ENCODE measurements at places on chromosomes 3 and 15.

DNA sequence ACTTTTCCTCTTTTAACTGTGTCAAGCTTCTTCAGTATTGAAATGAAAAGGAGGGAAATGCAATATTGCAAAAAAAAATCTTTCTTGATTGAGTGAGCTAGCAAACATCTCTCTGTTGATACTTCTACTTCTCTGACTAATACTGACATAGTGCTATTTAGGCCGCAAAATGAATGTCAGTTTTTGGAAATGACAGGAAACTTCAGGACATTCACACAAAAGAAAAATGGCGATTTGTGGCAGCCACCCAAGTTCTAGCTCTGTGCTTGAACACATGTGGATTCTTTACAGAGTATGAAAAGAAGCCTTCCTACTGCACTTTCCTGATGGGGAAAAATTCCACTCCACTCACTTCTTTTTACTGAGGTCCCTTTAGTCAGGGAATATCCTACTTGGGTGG, 486.8 kb upstream of the ALCAM start:
- DNase-seq: no peak

DNA sequence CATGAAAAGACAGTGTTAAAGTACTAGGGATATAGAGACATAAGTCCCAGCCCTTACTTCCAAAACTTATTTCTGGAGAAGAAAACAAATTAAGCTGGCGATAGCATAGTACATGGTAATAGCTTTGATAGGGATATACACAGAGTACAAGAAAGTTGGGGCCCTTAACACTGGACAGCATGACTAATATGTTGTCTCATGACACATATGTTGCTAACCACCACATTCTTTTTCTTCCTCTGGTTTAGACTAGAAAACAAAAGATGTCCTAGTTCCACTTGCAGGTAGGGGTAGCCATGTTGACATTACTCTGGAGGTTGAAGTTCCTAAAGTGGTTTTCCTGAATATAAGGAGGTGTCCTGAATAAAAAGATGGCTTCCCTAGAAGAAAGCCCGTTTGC, 75.3 kb downstream of the RFX7 start:
- DNase-seq: no peak

DNA sequence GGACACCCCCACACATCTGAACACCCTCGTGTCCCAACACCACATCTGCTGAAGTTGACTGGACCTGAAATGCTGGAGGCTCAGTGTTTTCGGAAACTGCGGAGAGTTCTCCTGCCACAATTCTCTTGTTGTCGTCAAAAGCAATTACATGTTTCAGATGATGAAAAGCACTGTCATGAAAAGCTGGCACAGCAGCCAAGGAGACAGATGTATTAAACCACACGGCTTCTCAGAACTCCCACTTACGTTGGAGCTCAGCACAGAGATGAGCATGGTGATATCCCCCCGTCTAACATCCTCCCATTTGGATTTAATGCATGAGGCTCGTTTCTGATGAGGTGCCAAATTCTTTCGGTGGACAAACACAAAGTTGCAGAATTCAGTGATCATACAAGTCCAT, 180.1 kb downstream of the RORA start:
- DNase-seq: no peak

GRCh38 chr15:59401824-59402569, 29.3 kb upstream of the MYO1E start:
- no peak for DNase-seq

DNA sequence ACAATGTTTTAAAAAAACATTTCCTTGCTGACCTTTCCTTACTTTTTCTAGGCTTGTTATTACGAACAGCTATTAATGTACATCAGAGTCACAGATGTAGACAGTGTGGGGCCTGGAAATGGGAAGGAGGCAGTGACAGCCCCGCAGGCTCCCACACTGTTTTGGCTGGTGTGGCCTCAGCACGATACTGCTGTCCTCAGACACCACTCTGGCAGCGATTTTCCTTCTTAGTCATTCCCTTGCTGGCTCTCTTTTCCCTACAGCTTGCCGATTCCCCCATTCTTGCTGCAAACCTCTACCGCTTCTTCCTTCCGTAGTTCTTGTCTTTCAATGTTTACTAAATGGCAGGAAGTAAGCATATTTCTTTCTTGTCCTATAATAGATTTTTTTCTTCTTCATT, 113.1 kb downstream of the ABI3BP start:
- DNase-seq: no peak

- DNase-seq: no peak
Measured at GRCh38 chr3:188196232-188196990, 42.5 kb downstream of the LPP start.

DNA sequence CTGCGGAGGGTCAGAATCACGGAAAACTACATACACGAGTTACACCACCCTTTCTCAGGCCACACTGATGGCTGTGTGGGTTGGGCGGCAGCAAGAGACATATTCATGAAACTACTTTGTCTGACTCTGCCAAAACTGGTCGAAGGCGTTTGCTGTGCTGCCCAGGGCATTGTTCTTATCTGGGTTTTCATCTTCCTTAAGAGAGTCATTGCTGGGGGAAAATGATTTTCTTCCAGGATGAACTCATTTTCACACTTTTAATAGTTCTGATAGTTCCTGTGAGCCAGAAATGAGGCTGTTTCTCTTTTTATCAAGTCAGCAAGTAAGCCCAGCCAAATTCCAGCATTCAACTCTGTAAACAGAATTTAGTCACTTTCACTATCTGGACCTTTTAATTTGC, 47.6 kb downstream of the TRIM71 start:
- DNase-seq: no peak

DNA sequence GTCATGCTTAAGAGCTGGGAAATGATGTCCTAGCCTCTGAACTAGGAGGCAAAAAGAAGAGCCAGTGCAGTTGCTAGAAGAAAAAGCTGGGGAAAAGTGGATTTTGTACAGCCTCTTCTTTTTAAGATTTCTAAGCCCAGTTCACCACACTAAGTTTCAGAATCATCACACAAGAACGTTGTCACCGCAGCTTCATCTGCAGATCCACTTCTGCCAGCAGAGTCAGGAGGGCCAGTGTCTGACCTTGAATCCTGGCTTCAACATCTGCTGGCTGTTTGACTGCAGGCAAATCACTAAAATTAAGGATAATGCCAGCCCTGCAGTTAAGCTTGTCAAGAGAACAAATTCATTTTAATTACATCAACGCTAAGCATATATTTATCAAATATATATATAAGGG, 36.2 kb downstream of the HDC start:
- DNase-seq: no peak

DNA sequence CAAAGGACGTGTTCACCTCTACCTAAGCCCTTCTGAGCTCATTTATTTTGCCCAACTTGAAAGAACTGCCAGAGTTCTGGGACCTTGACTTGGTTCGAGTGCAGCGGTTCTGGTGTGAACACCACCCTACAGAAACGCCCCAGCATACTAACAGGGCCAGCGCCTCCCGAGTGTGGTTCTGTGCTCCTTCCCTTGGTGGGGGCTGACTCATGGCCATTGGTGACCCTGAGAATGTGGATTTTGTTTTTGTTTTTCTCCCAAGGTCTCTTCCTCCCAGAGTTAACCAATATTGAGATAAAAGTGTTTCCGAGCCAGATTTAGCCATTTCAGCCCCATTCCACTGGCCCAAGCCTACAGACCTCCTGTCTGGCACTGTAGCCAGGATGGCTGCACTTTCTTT, 27.9 kb downstream of the SEMA7A start:
- no peak for DNase-seq

- no peak for DNase-seq
Measured at GRCh38 chr15:84727429-84727828, 11.5 kb upstream of the SEC11A start.

DNA sequence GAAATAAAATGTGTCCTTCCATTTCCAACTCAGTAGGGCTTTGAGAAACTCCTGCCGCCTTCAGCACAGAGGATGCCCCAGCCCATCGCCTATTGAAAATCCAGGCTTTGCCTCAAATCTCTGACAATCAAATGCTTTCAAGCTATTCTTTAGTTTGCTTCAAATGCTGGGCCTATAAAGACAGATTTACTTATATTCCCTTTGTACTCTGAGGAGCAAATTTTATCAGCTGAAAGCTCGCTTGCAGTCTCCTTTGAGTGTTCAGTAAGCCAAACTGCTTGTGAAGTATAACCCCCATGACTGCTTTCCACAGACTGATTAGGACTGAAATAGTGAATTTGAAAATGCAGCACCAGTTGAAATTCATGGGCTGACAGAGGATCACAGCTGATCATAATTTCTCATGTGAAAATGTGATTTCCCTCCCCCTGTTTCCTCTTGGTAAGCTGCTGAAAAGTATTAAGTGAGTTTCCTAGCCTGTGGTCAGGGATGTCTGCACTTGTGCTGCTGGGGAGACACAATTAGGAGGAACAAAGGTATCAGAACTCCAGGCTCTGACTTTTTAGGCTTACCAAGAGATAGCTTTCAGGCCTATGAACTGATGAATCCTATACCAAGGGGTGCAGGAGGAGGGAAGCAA, 563.4 kb upstream of the TGFBR2 start:
- no peak for DNase-seq

DNA sequence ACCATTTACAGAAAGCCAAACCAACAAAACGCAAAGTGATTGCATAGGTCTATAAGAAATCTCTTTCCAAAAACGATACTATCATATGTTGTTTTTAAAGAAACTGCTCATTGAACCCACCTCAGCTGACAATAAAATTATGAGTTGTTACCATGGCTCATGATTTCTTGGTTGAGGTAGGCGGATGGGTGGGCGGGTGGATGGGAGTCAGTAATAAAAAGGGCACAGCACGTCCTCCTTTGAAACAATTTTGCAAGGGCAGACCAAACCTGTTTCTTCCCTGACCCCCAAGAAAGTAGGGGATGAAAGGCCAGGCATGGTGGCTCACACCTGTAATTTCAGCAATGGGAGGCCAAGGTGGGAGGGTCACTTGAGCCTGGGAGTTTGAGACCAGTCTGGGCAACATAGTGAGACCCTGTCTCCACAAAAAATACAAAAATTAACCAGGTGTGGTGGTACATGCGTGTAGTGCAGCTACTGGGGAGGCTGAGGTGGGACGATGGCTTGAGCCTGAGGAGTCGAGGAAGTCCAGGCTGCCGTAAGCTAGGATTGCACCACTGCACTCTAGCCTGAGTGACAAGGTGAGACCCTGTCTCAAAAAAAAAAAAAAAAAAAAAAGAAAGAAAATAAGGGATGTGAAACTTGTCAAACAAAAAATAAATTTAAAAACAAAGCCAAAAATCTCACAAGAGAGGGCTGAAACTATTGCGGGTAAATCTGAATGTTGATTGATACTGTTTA, 2.1 kb downstream of the ABHD10 start:
- DNase-seq: no peak

- DNase-seq: no peak
Measured at GRCh38 chr15:72173864-72174550, 23.6 kb downstream of the GRAMD2A start.

DNA sequence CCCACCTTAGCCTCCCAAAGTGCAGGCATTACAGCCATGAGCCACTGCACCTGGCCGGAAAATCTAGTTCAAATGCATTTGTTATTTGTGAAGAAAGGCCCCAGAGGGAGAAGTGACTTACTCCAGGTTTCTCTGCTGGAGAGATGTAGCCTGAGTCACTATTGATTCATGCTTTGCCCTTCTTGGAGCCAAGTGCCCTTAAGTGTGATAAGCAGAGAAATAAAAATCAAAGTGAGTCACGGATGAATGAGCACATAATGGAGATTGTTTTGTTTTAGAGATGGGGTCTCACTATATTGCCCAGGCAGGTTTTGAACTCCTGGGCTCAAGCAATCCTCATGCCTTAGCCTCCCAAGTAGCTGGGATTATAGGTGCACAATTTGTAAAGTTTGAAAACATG, 33.1 kb downstream of the CDC25A start:
- DNase-seq: no peak

GRCh38 chr15:23835953-23836352, 148.8 kb upstream of the NDN start:
- no peak for DNase-seq

DNA sequence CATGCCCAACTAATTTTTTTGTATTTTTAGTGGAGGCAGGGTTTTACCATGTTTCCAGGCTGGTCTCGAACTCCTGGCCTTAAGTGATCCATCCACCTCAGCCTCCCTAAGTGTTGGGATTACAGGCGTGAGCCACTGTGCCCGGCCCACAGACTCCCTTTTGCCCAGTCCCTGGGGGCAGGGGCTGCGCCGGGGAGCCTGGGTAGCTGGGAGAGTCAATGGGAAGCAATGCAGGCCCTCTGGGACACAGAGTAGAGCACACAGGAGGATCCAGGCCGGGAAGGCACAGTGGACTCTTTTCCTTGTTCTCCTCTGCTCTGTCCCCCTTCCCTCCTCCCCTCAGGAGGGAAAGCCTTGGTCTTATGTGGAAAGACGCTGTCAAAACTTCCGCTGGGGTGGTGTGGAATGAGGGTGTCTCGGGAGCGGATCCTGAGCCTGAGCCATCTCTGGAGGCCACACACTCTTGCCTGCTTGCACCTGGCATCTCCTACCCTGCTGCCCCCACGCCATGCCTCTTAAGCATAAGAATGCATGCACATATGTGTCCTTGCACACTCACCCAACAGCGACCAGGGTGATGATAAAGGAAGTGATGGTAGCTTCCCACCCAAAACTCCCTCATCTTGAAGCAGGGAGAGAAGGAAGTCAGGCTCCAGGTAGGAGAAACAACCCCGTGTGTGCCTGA, 11.9 kb upstream of the PRKCD start:
- DNase-seq: no peak

- no peak for DNase-seq
Measured at GRCh38 chr3:29280404-29281093, at the start of gene RBMS3. RBMS3 (plus strand) TSS chr3:29281071.

All from hematopoietic multipotent progenitor cell treated with erythropoietin and hydrocortisone succinate and interleukin-3 and kit ligand, for 15 days (in vitro differentiated cells).